ENCODE measurements at places on chromosomes 16 and 17. TPM values are rescaled to one million over a fixed set of nuclear protein-coding genes. Genes with fewer than 3 reads are reported as not detected.

The NPIPA8 gene
- 46.8 TPM for total RNA-seq

The TMEM132E gene
- total RNA-seq = 0.05 TPM

The SEPTIN1 gene
- total RNA-seq = 163 TPM

DNA sequence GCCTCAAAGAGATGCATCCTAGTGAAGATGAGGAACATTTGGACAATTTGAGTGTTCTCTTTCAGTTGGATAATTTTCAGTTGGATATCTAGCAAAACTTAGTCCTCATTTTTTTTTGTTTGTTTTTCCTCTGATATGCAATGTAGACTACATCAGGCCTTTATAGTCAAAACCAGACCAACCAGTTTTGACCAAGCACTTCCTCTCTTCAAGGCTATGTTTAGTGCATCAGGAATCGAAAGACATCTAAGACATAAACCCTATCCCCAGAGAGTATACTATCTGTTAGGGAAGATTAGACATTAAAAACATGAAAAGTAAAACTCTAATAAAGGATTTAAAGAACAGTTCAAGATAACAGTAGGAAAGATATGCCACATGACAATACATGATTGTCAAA is 256.1 kb downstream of the IRX3 start:
- H3K4me1 ChIP-seq = no peaks in the 10 kb centered on the region
- H3K27ac ChIP-seq = no peak overlapping the region
- no peaks in the 10 kb centered on the region for H3K27me3 ChIP-seq
- no peak overlapping the region for H3K4me3 ChIP-seq
- H3K36me3 ChIP-seq = peaks cover 2% of the 10 kb centered on the region

DNA sequence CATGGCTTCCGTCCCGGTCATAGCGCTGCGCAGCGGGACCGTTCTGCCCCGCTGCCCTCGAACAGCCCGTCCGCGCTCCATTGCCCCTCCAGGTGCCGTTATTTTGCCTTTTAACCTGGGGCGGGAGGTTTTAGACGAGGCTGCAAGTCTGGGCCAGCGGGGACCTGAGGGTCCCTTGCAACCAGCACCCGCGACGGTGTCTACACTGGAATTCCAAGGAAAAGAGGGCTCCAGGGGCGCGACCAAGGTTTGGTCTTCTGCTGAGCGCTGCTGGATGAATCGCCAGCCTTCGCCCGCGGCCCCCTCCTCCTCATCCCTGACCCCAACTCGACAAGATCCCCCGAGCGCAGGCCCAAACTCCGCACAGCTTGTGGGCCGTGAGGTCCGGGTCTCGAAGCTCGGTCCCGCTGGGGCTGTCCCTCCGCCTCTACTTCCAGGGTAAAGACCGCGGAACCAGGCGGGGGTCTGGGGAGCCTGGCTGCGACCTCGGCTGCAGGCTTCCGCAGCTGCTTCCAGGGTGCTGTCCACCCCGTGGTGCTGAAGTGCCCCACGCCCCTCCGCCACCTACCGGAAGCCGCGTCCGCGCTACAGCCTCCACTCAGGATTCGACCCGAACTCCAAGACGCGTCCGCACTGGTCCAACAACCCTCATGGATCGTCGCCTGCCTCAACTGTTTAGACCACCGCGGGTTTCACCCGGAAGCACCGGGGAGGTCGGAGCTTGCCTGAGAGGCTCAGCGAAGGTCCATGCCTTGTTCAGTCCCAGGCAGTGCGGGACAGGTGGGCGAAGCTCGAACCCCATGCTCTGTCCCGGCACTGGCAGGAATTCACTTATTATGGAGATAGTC is 10.1 kb upstream of the CA4 start:
- H3K36me3 ChIP-seq = no peaks in the 10 kb centered on the region
- H3K27me3 ChIP-seq = peaks cover 55% of the 10 kb centered on the region
- no peak overlapping the region for H3K27ac ChIP-seq
- no peak overlapping the region for H3K4me3 ChIP-seq
- peak; percentile 71 for DNase-seq

DNA sequence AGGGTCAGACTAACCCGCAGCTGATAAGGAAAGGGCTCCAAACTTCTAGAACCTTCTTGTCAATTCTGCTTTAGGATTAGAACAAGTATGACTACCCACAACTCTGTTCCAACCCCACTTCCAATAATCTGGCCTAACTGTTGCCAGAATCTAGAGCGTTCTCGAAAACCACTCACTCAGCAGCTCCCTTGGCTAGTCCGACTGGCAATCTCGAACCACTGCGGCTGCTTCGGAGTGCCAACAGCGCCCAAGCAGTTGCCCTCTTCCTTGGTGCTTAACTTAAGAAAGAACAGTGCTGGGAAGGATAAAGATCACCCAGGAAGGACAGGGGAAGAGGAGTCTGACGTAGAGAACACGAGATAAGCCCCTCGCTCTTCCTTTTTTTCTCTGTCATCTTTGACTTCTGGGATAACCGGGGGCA is 818 bp downstream of the DNAJC7 start:
- peaks cover 76% of the 10 kb centered on the region for H3K4me1 ChIP-seq
- peak overlapping the region; percentile 100 for H3K4me3 ChIP-seq
- H3K27me3 ChIP-seq = no peaks in the 10 kb centered on the region
- peak overlapping the region; percentile 93 for H3K27ac ChIP-seq
- peaks cover 7% of the 10 kb centered on the region for H3K36me3 ChIP-seq

GRCh38 chr16:30570636-30571444 is 674 bp downstream of the ZNF688 start:
- DNase-seq = no peak
- H3K36me3 ChIP-seq = peaks cover 8% of the 10 kb centered on the region
- H3K4me3 ChIP-seq = peak overlapping the region; percentile 94

DNA sequence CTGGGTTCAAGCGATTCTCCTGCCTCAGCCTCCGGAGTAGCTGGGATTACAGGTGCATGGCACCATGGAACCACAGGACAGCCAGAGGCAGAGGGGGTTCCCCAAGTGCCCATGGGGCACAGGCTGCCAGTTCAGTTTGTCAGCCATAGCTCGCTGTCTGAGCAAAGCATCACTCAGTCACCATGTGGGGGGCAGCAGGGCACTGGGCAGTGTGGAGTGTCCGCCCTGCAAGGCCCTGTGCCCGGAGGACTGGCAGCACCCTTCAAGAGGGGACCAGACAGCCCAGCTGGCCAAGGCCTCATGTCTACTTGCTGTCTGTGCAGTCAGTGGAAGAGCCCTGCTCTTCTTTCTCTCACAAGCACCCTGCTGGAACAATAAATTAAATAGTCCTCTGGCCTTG is 6.4 kb downstream of the ALYREF start:
- no peak overlapping the region for H3K4me3 ChIP-seq
- no peak for DNase-seq
- peaks cover 59% of the 10 kb centered on the region for H3K36me3 ChIP-seq
- H3K27me3 ChIP-seq = no peaks in the 10 kb centered on the region

The FAM20A gene
- total RNA-seq = not detected

- H3K27me3 ChIP-seq = no peaks in the 10 kb centered on the region
- H3K4me3 ChIP-seq = no peak overlapping the region
- peaks cover 94% of the 10 kb centered on the region for H3K36me3 ChIP-seq
Observed at GRCh38 chr16:89729293-89729692, 8.0 kb downstream of the ZNF276 start.

DNA sequence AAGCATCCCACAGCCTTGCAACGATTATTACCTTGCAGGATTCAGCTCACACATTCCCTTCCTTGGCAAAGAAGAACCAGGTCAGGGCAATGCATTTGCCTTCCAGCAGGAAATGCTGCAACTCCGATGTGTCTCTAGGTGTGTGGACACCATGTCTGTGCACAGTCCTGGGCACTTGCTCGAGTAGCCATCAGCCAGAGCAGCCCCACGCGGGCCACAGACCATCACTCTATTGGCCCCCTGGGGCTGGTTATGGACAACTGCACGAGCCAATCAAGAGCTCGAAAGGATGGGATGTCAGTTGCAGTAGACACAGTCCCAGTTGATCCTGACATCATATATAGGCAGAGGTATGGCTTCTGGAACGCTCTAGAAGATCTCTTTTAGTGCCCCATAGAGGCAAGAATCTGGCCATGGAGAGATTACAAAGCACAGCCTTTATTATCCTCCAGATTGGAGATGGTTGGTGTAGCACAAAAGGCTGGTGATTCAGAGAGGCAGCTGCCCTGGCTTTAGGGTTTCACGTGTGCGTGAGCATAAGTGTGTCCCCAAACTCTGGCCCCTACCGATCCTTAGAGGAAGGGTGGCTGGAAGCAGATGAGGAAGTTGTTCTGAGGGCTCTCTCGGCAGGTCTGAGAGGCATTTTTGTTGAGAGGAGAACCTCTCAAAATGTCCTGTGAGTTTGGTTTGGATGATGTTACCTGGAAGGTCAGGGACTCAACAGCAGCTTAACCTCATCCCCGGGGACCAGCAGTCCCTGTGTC is 403.8 kb downstream of the SEC14L1 start:
- no peak for DNase-seq
- H3K27me3 ChIP-seq = no peaks in the 10 kb centered on the region
- no peak overlapping the region for H3K4me3 ChIP-seq
- H3K36me3 ChIP-seq = no peaks in the 10 kb centered on the region

- peaks cover 61% of the 10 kb centered on the region for H3K4me1 ChIP-seq
Observed at GRCh38 chr17:27478901-27479538, 22.8 kb downstream of the KSR1 start.

DNA sequence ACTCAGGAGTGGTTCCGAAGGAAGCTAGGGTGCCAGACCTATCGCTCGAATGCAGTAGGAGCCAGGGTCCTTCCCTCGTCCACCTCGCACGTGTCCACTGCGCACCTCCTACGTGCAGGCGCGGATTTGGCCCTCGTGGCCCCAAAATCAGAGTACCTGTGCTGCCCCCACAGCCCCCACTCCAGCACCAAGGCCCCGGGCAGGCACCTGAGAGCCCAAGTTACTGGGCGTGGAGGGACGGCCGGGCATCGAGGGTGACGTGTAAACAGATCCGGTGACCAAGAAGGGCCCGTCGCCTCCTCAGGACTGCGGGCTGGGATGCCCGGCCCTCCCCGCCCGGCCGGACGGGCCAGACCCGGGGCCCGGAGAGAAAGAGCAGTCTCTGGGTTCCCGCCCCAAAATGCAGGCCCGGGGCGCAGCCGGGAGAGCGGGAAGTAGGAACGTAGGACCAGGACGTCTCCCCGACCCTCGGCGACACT is 492 bp downstream of the SLC25A39 start:
- peaks cover 44% of the 10 kb centered on the region for H3K4me1 ChIP-seq
- no peak for DNase-seq
- peak overlapping the region; percentile 85 for H3K4me3 ChIP-seq
- no peak overlapping the region for H3K27ac ChIP-seq
- no peaks in the 10 kb centered on the region for H3K27me3 ChIP-seq

DNA sequence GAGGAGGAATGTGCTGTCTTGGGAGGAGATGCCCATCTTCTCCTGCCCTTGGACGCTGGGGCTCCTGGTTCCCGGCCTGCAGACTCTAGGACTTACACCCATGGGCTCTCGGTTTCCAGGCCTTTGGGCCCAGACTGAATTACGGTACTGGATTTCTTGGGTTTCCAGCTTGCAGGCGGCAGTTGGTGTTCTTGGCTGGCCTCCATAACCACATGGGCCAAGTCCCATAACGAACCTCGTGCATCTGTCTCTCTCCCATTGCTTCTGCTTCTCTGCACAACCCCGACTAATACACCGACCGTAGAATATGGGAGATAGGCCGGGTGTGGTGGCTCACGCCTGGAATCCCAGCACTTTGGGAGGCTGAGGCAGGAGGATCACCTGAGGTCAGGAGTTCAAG is 162.6 kb downstream of the SDK2 start:
- H3K27me3 ChIP-seq = no peaks in the 10 kb centered on the region
- H3K4me3 ChIP-seq = no peak overlapping the region
- H3K27ac ChIP-seq = no peak overlapping the region
- no peaks in the 10 kb centered on the region for H3K36me3 ChIP-seq
- no peak for DNase-seq

DNA sequence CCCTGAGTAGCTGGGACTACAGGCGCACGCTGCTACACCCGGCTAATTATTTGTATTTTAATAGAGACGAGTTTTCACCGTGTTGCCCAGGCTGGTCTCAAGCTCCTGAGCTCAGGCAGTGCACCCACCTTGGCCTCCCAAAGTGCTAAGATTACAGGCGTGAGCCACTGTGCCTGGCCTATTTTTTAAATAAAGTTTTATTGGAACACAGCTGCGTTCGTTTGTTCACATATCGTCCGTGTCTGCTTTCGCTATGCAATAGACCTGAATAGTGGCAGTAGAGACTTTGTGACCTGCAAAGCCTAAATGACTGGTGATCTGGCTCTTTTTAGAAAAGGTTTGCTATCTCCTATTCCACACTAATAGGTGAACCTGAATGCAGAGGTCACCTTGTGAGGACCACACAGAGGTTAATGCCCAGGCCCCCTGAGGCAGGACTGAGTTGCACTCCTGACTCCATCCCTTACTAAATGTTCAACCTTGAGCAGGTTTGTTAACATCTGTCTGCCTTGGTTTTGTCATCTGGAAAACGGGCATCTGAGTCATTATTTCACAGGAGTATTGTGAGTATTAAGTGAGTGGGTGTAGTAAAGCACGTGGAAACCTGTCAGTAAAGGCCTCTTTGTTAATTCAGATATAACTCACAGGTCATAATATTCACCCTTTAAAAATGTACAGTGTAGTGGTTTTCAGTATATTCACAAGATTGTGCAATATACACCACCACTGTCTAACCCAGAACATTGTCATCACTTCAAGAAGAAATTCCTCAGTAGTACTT is 157.5 kb upstream of the CACNG5 start:
- no peak overlapping the region for H3K4me3 ChIP-seq
- H3K27ac ChIP-seq = no peak overlapping the region
- H3K27me3 ChIP-seq = no peaks in the 10 kb centered on the region
- H3K36me3 ChIP-seq = no peaks in the 10 kb centered on the region

GRCh38 chr17:82837586-82838320 is 2.1 kb downstream of the ZNF750 start:
- no peaks in the 10 kb centered on the region for H3K4me1 ChIP-seq
- H3K27me3 ChIP-seq = no peaks in the 10 kb centered on the region
- no peak overlapping the region for H3K4me3 ChIP-seq
- H3K36me3 ChIP-seq = peaks cover 6% of the 10 kb centered on the region
- DNase-seq = no peak

The GCGR gene
- not detected for total RNA-seq

The KCNJ2 gene
- not detected for total RNA-seq

The ZFPM1 gene
- 24.2 TPM for total RNA-seq

- DNase-seq = no peak
- H3K36me3 ChIP-seq = no peaks in the 10 kb centered on the region
- peaks cover 4% of the 10 kb centered on the region for H3K4me1 ChIP-seq
- no peak overlapping the region for H3K27ac ChIP-seq
- no peaks in the 10 kb centered on the region for H3K27me3 ChIP-seq
Observed at GRCh38 chr17:50774225-50774803, 7.0 kb upstream of the ANKRD40CL start.

DNA sequence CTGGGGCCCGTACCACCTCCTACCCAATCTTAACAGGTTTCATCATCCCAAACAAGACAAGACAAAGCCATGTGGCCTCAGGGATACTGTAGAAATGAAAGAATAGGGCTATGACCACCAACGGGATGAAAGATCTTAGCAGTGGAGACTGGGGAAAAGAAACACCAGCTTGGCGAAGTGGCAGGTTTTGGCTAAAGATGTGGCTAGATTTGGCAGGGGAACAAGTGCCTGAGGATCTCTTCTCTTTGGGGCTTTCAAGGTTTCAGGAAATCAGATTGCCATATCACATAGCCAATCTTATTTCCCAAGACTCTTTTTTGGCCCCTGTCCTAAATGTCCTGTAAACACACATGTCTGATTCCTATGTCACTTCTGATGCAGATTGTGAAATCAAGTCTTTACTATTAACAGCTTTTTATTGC is 6.9 kb downstream of the KRT24 start:
- H3K4me1 ChIP-seq = no peaks in the 10 kb centered on the region
- H3K36me3 ChIP-seq = no peaks in the 10 kb centered on the region
- H3K27me3 ChIP-seq = no peaks in the 10 kb centered on the region
- no peak overlapping the region for H3K4me3 ChIP-seq
- no peak overlapping the region for H3K27ac ChIP-seq
- no peak for DNase-seq

- peaks cover 15% of the 10 kb centered on the region for H3K4me1 ChIP-seq
- H3K27me3 ChIP-seq = no peaks in the 10 kb centered on the region
- no peak overlapping the region for H3K4me3 ChIP-seq
- DNase-seq = no peak
- H3K27ac ChIP-seq = no peak overlapping the region
- H3K36me3 ChIP-seq = no peaks in the 10 kb centered on the region
Observed at GRCh38 chr17:992933-993332, 4.0 kb upstream of the TIMM22 start.
